Activated naive CD8-positive, alpha-beta T cell treated with anti-CD3 and anti-CD28 coated beads, Interleukin-2, amount 50 U/mL, for 24 hours (primary cell): ENCODE measurements at places on chromosomes 5 and 9.

DNA sequence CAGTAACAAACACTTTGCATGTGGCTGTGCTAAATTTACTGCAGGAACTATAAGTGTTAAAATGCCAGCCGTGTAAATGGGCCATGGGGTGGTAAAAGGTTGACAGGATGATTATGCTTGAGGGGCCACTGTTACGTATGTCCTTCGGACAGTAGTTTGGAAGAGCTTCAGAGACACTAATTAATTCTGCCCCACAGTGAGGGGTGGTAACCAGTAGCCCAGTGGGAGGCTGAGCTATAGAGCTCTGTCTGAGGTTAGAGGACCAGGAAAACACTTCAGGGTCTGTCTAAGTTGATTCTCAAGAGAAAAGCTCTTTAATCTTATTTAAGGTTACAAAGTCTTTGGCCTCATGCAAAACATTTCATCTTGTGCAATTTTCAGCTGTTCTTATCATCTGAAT is 176.6 kb downstream of the DMRTA1 start:
- no peaks in the 10 kb centered on the region for H3K4me1 ChIP-seq
- no peak overlapping the region for H3K4me3 ChIP-seq
- H3K27me3 ChIP-seq: no peaks in the 10 kb centered on the region
- H3K27ac ChIP-seq: no peak overlapping the region

GRCh38 chr5:51958473-51958872 is 575.2 kb downstream of the ISL1 start:
- no peaks in the 10 kb centered on the region for H3K4me1 ChIP-seq
- no peak overlapping the region for H3K4me3 ChIP-seq
- no peaks in the 10 kb centered on the region for H3K36me3 ChIP-seq
- DNase-seq: no peak
- no peak overlapping the region for H3K27ac ChIP-seq

GRCh38 chr9:38727497-38728001 is 7.6 kb upstream of the FAM240B start:
- H3K27ac ChIP-seq: no peak overlapping the region
- H3K4me3 ChIP-seq: no peak overlapping the region
- DNase-seq: no peak
- no peaks in the 10 kb centered on the region for H3K4me1 ChIP-seq

DNA sequence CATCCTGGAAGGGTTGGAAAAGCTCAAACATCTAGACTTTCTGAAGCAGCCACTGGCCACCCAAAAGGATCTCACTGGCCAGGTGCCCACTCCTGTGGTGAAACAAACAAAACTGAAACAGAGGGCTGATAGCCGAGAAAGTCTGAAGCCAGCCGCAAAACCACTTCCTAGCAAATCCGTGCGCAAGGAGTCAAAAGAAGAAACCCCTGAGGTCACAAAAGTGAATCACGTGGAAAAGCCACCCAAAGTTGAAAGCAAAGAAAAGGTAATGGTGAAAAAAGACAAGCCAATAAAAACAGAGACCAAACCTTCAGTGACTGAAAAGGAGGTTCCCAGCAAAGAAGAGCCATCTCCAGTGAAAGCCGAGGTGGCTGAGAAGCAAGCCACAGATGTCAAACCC is 87.6 kb downstream of the MAP1B start:
- peaks cover 57% of the 10 kb centered on the region for H3K27me3 ChIP-seq
- peak overlapping the region; percentile 7 for H3K4me3 ChIP-seq
- H3K27ac ChIP-seq: peak overlapping the region; percentile 41
- peaks cover 1% of the 10 kb centered on the region for H3K36me3 ChIP-seq

DNA sequence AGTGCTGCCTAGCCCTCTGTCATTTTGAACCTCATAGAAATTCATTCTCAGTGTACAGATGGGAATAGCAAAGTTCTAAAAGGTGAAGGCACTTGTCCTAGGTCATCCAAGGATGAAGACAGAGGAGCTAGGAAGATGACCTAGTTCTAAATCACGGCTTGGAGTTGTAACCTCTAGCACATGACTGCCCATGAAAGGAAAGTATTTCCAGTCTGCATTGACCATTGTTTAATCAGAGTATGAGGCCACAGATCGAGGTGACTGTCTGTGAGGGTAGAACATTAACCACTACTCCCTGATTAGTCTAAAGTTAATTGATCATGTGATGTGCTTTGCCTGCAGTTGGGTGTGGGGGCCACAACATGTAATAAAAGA is 674 bp upstream of the TNFSF15 start:
- peak overlapping the region; percentile 33 for H3K27ac ChIP-seq
- peaks cover 27% of the 10 kb centered on the region for H3K4me1 ChIP-seq
- DNase-seq: no peak

- no peak overlapping the region for H3K4me3 ChIP-seq
- DNase-seq: no peak
- H3K36me3 ChIP-seq: no peaks in the 10 kb centered on the region
- no peaks in the 10 kb centered on the region for H3K27me3 ChIP-seq
- H3K4me1 ChIP-seq: no peaks in the 10 kb centered on the region
Measured at GRCh38 chr5:166994226-166994625, 1297.2 kb upstream of the WWC1 start.

DNA sequence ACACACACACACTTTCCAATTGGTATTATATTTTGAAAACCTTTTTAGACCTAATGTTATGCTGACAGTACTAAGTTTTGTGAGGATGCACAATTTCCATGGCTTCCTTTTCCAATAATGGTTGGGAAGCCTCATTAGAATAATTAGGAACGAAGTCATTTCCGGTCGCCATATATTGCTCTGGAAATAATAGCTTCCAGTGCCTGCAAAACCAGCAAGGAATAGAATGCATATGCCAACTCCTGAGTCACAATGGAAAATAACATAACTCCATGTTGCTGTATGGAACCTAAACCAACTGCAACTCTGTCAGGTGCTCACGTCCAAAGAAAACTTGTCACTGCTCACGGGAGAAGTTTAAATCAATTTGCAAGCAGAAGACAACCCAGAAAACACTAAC is 222.0 kb downstream of the EBF1 start:
- H3K27ac ChIP-seq: no peak overlapping the region
- no peaks in the 10 kb centered on the region for H3K27me3 ChIP-seq
- peaks cover 43% of the 10 kb centered on the region for H3K4me1 ChIP-seq
- H3K36me3 ChIP-seq: no peaks in the 10 kb centered on the region
- no peak for DNase-seq

DNA sequence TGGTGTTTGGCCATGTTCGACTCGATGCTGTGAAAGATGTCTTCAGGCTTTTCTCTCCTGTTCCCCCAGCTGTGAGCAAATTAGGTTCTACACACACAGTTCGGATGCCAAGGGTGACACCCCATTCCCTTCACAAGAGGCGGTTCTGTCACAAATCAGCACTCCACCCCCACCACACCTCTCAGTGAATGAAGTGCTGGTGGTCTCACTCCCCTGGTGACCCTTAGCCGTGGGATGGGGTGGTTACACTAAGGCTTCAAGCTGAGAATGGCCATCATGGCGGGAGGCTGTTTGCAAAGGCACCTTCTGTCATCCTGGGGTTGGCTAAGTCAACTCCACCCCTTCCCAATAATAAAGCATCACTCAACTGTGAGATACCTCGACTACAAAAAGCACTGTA is 26.4 kb downstream of the AMBP start:
- no peaks in the 10 kb centered on the region for H3K36me3 ChIP-seq
- no peaks in the 10 kb centered on the region for H3K27me3 ChIP-seq
- no peak overlapping the region for H3K27ac ChIP-seq
- H3K4me3 ChIP-seq: no peak overlapping the region
- no peaks in the 10 kb centered on the region for H3K4me1 ChIP-seq

DNA sequence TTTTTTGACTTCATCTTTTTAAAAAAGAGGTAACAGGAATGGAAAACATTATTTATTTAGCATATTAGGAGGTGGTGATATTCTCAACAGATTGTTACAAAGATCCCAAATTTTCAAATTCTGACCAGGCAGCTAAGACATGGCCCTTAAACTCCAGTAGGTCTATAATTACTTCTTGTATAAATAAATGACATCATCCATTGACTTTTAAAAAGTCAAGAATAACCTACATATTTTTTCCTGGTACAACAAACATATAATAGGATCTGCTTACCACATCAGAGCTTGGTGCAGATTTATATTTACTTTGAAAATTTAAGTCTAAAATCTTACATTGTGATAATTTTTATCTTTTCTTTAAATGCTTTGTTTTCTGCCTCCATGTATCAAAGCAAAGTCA is 92.2 kb upstream of the TRPM3 start:
- H3K27ac ChIP-seq: no peak overlapping the region
- H3K36me3 ChIP-seq: no peaks in the 10 kb centered on the region
- H3K27me3 ChIP-seq: no peaks in the 10 kb centered on the region
- no peak for DNase-seq

DNA sequence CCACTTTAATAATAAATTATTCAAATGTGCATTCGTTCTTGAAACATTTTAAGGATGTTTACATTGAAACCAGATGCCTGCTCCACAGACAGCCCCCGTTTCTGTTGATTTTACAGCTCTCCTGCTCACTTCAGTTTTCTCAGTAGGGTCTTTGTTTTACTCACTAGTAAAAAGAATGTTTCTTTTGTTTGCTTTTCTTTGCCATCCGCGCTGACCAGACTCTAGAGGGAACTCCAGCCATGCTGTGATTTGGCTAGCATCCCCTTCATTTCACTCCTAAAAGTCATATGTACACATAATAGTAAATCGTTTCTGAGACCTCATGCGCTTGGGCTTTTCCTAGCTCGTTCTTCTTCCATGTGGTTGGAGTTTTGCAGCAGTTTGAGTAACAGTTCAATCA is 28.7 kb upstream of the PALM2AKAP2 start:
- H3K27me3 ChIP-seq: peaks cover 3% of the 10 kb centered on the region
- no peak for DNase-seq
- no peak overlapping the region for H3K27ac ChIP-seq

DNA sequence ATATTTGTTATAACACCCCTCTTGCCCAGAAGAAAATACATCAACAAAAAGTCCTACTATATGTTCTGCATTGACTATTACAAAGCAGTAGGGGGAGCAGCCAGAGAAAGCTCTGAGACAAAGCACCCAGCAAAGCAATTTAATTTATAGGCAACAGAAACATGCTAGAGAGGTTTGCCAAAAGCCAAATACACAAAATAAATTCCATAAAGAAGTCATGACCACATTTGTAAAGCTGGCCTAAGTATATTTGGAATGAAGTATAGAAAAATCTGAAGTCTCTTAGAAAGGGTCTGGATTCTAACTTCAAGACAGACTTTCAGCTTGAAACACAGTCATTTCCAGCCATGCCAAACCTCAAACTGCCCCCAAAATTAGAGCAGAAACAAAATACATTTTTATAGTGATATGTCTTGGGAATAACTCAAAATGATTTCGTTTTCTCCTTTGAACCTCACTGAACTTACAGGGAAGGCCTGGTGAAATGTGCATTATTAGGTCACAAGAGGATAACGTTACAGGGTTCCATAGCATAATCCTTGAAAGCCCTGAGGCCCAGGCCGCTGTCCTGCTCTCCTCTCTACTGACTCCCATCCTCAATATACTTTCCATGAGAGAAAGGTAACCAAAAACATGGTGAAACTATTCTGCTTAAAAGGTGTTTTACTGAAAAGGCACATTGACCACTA is 451.8 kb downstream of the RAB3C start:
- H3K27me3 ChIP-seq: no peaks in the 10 kb centered on the region
- peak overlapping the region; percentile 86 for H3K4me3 ChIP-seq
- peaks cover 52% of the 10 kb centered on the region for H3K36me3 ChIP-seq
- peak overlapping the region; percentile 82 for H3K27ac ChIP-seq

DNA sequence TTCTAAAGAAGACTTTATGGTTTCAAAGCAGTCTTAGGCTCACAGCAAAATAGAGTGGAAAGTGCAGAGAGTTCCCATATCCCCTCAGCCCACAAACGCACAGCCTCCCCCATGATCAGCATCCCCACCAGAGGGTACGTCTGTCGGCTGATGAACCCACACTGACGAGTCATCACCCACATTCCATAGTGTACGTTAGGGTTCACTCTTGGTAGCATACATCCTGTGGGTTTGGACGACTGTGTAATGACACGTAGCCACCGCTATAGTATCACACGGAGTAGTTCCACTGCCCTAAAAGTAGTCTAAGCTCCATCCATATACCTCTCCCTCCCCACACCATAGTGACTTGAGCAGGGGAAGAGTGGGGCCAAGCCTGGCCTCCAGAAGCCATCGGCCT is 135.7 kb upstream of the PHYKPL start:
- no peak overlapping the region for H3K4me3 ChIP-seq
- no peaks in the 10 kb centered on the region for H3K4me1 ChIP-seq
- peaks cover 7% of the 10 kb centered on the region for H3K27me3 ChIP-seq
- H3K36me3 ChIP-seq: no peaks in the 10 kb centered on the region
- H3K27ac ChIP-seq: no peak overlapping the region

DNA sequence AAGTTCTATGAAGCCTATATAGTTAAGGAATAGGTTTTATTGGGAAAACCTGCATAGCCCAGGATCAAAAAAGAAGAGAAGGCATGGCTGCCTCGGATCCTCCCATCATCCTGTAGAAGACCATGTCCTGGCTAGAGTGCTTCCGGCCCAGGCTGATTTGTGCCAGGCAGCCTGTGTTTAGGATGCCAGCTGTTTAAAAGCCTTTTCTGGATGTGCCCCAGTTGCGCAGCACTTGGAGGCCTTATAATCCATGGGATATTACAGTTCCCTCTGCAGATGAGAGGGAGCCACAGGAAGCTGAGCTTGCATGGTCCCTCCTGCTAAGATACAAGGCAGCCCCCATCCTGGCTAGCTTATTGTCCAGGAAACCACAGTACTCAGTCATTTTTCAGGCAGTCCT is 97.9 kb downstream of the CHSY3 start:
- no peak overlapping the region for H3K27ac ChIP-seq
- no peaks in the 10 kb centered on the region for H3K27me3 ChIP-seq
- DNase-seq: no peak
- no peaks in the 10 kb centered on the region for H3K36me3 ChIP-seq
- H3K4me3 ChIP-seq: no peak overlapping the region

- no peak overlapping the region for H3K27ac ChIP-seq
- H3K4me1 ChIP-seq: peaks cover 14% of the 10 kb centered on the region
- DNase-seq: no peak
- H3K27me3 ChIP-seq: no peaks in the 10 kb centered on the region
- H3K4me3 ChIP-seq: no peak overlapping the region
- peaks cover 16% of the 10 kb centered on the region for H3K36me3 ChIP-seq
Measured at GRCh38 chr5:76445063-76445462, 42.0 kb downstream of the IQGAP2 start.

DNA sequence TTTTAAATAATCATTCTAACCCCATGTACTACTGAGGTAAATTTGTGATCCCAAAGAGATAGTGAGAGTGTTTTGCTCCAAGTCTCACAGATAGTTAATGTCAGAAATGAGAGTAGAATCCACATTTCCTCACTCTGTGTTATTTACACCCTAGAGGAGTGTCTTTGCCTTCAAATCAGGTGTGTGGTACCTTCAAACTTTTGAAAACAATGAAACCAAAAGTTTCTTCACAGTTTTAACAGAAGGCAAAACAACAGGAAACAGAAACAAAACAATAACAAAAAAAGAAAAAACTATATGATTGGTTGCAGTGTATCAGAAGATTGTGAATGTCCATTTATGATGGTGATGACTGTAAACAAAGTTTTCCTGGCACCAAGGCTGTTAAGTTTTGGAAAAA is 85.9 kb downstream of the ERBIN start:
- no peak for DNase-seq
- H3K36me3 ChIP-seq: peaks cover 20% of the 10 kb centered on the region
- H3K4me1 ChIP-seq: peaks cover 35% of the 10 kb centered on the region
- H3K27ac ChIP-seq: no peak overlapping the region

- H3K4me3 ChIP-seq: no peak overlapping the region
- H3K27ac ChIP-seq: no peak overlapping the region
- peaks cover 2% of the 10 kb centered on the region for H3K36me3 ChIP-seq
- DNase-seq: no peak
- H3K4me1 ChIP-seq: peaks cover 46% of the 10 kb centered on the region
Measured at GRCh38 chr5:142939884-142940283, 169.7 kb downstream of the ARHGAP26 start.

GRCh38 chr9:124179196-124180071 is 78.3 kb upstream of the NEK6 start:
- no peak overlapping the region for H3K4me3 ChIP-seq
- no peak overlapping the region for H3K27ac ChIP-seq
- H3K4me1 ChIP-seq: peaks cover 6% of the 10 kb centered on the region
- no peak for DNase-seq
- H3K36me3 ChIP-seq: no peaks in the 10 kb centered on the region
